ENCODE measurements at places on chromosomes 2 and 18.
A peak's percentile ranks its signal among the peaks of the same experiment; 100 is the strongest.

- DNase-seq, result no peak
These were observed 504.3 kb downstream of the DCC start for GRCh38 chr18:52844323-52844722.

DNA sequence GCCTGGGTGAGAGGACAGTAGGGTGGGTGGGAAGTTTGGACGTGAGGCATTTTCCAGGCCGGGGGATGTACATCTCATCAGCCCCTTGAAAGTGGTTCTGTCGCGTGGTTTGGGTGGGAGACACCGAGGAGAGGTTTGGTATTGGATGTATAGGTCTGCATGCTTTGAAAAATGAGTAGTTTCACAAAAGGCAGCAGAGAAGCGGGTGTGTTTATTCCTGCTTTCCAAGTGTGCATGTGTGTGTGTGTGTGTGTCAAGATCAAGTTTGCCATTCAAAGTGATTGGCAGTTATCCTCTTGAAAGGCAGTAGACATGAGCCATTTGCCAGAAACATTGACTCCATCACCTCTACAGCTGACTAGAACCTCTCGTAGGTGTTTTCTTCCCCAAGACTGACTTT lies 423.1 kb upstream of the POU3F3 start:
- DNase-seq, result no peak

GRCh38 chr18:54147439-54147838 lies 77.0 kb downstream of the MBD2 start:
- no peak for DNase-seq

- DNase-seq, result no peak
These were observed 64.0 kb downstream of the ADD2 start for GRCh38 chr2:70703900-70704549.

DNA sequence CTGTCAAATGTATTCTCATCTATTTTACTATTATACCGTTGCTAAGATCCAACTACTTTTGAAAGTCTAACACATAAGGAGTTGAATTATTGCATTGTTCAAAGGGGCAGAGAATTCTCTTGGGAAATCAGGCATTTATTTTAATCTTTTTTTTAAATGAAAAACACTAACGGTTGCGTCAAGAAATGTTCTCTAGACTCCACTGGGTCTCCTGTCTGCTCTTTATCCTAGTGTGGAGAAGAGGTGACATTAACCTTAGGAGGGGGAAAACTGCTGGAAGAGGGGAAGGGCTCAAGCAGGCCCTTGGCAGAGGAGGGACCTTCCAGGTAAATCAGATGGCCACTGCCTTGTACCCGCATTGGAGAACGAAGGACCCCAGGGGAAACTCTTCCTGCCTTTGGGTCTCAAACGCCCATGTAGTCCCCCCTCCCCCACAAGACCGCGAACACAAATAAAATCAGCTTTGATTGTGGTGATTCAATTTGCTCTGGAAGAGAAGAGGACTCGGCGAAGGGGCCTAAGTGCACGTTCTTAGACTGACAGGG lies 1.1 kb upstream of the APCDD1 start:
- no peak for DNase-seq

GRCh38 chr2:181853696-181854095 lies 37.8 kb upstream of the ITPRID2 start:
- no peak for DNase-seq

- no peak for DNase-seq
These were observed 99.8 kb downstream of the AFF3 start for GRCh38 chr2:100042562-100042961.

DNA sequence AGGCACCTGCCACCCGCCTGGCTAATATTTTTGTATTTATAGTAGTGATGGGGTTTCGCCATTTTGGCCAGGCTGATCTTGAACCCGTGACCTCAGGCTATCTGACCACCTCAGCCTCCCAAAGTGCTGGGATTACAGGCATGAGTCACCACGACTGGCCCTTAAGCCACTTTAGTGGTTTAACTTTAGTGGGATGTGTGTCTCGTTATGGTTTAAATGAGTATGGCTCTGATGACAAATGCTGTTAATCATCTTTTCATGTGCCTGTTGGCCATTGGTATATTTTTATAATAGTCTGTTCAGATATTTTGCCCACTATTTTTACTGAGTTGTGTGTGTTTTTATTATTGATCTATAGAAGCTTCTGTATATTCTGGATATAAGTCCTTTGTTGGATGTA lies 205.9 kb downstream of the MYO1B start:
- DNase-seq, result no peak

DNA sequence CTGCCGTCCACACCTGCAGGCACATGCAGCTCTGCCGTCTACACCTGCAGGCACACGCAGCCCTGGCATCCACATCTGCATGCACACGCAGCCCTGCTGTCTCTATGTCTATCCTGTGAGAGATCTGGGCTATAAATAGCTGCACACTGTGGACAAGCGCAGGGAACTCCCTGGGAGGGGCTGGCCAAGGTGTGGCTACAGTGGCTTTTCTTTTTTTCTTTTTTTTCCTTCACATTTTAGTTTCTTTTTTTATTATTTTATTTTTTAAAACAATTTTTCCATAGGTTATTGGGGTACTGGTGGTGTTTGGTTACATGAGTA lies 42.0 kb downstream of the TMEM182 start:
- DNase-seq, result no peak

DNA sequence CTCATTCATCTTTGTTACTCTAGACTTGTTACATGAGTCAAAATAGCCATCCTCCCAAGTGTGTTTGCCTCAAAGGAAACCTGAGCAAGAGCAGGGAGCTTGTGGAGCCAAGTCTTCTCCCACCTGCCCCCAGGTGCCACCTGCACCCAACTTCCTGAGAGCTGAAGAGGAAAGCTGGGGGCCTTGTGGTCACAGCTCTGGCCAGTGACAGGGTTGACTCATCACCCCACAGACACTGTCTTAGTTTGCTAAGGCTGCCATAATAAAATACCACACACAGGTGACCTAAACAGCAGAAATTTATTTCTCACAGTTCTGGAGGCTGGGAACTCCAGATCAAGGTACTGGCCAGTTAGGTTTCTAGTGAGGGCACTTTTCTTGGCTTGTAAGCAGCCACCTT lies 99.6 kb downstream of the TPGS2 start:
- DNase-seq, result no peak

DNA sequence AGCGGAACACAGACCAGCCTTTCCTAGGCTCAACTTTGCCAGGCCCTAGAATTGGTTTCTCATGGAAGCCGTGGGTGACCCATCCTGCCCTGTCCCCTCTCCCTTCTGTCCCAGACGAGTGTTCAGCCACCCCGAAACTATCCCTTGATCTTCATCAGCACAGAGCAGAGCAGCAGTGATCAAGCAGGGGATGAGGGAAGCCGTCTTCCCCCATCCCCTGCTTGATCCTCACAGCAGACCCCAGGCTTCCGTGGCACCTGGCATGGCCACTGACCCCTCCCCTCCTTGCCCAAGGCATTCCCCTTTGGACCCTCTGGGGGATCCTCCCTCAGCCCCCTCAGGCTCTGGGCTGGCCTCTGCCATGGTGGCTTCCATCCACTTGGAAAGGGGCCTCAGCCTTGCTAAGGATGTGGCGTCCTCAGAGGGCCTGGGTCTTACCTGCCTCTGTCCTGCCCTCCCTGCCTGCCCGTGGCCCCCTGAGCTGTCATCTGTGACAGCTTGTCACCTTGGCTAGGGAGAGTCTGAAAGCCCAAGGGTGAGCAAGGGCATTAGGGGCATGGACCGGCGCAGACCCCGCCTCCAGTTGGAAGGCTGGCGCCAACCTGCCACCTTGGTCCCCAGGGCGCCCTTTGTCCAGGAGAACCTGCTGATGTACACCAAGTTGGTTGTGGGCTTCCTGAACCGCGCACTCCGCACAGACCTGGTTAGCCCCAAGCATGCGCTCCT lies 10.4 kb upstream of the CCDC74A start:
- no peak for DNase-seq

- DNase-seq, result no peak
These were observed 8.7 kb downstream of the TMEM169 start for GRCh38 chr2:216090369-216090786.

DNA sequence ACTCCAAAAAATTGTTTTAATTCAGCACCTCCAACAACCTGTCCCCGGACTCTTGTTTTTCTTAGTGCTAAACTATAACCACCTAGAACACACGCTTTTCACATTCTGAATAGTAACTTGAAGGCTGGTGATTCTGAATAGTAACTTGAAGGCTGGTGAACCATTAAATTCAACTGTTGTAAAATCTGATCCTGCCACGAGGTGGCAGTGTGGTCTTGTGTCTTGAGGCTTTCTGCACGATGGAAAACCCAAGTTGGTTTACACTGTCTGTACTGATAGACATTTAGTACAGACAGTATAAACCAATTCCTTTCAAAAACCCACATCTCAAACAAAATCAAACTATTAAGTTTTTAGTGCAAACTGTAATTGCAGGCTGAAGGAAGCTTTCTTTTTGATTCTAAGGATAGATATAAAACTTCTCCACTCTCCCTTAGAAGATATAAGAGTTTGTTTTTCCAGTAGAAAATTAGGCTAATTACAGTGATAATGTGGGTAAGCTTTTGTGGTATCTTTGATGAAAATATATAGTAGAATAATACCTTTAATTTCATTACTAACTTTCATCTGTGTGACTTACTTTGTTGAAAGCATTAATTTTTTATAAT lies 57.6 kb downstream of the VAPA start:
- DNase-seq, result peak; percentile 52

DNA sequence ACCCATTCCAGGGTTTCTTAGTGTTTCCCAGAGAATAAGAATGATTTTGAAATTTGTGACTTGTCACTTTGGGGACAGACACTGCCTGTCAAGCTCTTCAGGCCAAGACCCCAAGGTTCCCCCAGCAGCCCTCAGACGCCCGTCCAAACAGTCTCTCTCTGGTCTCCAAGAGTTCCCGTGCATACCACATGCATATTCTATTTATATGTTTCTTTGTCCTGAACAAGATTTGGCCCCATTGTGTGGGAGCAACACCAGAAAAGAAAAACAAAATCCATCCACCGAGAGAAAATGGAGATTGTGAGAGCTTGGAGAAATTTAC lies 52.2 kb upstream of the CTAGE1 start:
- no peak for DNase-seq

GRCh38 chr2:159175182-159175581 lies 111.3 kb downstream of the WDSUB1 start:
- no peak for DNase-seq

DNA sequence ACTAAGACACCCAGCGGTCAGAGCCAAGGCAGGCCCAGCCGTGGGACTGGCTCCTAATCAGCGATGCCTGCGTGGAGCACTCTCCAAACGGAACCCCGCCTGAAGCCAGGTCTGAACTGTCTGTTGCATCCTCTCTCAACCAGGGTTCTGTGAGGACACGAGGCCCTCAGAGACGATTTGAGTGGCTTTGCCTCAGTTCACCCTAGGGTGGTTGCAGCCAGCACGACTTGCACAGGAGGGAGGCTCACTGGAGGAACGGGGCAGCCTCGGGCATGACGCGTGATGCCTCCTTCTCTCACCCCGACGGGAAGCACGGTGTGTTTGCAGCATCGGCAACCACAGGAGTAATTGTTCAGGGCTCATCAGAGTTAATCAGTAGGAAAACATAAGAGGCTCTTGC lies 336.4 kb downstream of the EIPR1 start:
- DNase-seq, result no peak

DNA sequence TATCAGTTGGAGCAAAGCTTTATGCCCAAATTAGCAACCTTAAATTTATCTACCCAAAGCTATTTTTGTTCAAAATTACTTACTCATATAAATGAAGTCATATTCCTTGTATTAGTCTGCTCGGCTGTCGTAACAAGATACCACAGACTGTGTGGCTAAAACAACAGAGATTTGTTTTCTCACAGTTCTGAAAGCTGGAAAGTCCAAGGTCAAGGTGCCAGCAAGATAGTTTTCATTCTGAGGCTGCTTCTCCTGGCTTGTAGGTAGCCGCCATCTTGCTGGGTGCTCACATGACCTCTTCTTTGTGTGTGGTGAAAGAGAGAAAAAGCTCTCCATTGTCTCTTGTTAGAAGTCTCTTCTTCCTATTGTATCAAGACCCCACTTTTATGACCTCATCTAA lies 15.7 kb upstream of the DPP10 start:
- DNase-seq, result no peak

DNA sequence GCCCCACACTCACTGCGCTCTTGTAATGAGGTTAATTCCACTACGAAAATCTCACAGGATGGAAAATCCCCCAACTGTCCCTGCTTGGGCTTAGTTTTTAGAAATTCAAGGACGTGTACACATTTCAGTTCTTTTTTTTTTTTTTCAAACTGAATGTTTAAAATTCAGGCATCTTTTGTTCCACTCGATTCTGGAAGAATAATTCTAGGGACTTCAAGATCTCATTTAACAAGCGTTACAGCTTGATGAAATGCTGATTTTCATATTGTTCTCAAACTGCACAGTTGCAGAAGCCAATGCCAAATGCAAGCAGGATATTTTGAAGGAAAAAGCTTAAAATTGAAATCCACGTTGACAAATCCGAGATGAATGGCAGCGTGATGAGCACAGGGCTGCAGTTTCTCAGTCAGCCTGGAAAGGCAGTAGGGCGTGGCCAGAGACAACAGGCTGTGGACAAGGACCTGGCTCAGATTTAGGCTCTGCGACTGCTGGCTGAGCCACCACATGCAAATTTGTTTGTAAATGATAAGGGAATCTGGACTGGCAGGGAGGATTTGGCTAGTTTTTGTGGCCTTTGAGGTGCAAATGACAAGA lies 128.1 kb upstream of the MYCN start:
- DNase-seq, result no peak

DNA sequence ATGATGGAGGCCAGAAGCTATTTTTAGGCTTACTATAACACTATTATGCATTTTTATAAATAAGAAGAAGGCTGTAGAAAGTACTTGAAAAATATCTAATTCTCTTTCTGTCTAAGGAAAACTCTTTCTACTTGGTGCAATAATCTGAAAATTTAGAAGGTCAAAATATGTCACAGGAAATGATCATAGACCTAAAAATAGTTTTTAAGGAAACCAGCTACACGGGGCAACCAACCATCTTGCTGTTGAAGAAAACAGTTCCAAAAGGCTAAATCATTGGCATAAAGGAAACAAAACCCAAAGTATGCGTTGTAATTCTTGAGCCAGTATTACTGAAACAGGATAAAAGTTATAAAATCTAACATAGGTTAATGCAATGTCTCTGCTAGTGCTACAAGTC lies 40.2 kb downstream of the SOCS6 start:
- DNase-seq, result no peak

- DNase-seq, result no peak
These were observed 79.3 kb downstream of the FBXO15 start for GRCh38 chr18:74068296-74068695.

- DNase-seq, result no peak
These were observed 64.9 kb downstream of the LNPK start for GRCh38 chr2:175937216-175937615.

DNA sequence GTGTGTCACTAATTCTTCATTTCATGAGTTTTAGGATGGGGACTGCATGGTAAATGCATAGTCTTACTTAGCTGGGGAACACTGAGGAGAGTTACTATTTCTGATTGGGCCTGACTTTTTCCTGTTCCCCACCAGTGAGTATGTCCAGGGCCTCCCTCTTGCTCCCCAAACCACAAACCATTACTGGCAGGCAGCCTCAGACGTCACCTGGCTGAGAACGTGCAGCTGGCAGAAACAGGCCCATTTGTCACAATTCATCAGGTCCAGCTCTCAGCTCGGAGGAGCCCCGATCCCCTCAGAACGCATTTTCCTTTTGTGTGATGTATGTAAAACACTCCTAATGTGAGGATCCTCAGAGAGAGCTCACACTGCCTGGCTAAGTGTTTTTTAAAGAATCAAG lies 71.7 kb upstream of the SIX3 start:
- no peak for DNase-seq

All from AG09319 (cell line).